Breast epithelium (tissue), 4 donors: ENCODE measurements at places on chromosomes 2 and 18.

GRCh38 chr2:68744366-68744912 lies 9.8 kb downstream of the ARHGAP25 start:
- DNase-seq = no peak

DNA sequence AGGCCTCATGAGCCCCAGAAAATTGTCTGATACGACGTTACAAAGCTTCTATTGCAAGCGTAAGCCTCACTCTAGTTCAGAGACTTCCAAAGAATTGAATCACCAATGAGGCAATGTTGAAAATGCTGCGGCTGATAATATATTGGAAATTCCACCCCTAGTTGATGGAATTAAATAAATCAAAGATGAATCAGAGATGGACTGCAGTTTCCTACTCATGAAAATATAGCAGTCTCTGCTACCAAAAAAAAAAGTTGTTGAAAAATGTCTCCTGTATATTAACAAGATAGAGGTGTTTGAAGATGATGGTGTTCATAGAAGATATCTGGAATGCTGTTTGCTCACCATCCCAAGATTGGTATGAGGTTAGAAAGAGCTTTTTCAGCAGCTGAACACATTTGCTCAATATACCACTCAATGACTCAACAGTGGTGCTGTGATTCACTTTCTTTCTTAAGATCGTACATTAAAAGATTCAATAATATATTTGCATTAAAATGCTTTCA lies 99.8 kb upstream of the ARHGAP28 start:
- no peak for DNase-seq

- DNase-seq = no peak
Observed at GRCh38 chr18:80254971-80255500, 7.7 kb upstream of the PARD6G start.

- DNase-seq = no peak
Observed at GRCh38 chr2:47704287-47704686, 78.7 kb upstream of the MSH6 start.

DNA sequence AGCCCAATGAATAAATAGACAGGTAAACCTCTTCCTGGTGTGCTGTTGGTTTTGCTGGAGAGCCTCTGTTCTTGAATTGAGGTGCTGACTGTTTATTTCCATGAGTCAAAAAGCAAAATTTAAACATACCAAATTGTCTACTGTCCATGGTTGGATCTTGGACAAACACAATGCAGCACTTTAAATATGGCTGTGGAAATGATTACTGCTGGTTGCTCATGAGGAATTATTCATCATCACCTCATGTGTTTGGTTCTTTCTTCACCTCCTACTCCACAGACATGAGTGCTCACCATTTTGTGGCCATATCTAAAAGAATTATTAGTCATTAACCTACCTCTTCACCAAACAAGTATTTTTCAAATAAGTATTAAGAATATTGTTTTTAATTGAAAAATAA lies 85.3 kb upstream of the GALNT5 start:
- DNase-seq = no peak

- DNase-seq = no peak
Observed at GRCh38 chr2:7632420-7632819, 715.2 kb downstream of the RNF144A start.

GRCh38 chr2:1505031-1505441 lies 91.8 kb downstream of the TPO start:
- no peak for DNase-seq

- no peak for DNase-seq
Observed at GRCh38 chr2:42028571-42029148, 19.2 kb upstream of the PKDCC start.

- no peak for DNase-seq
Observed at GRCh38 chr2:123002660-123003248, 1022.3 kb upstream of the CNTNAP5 start.

DNA sequence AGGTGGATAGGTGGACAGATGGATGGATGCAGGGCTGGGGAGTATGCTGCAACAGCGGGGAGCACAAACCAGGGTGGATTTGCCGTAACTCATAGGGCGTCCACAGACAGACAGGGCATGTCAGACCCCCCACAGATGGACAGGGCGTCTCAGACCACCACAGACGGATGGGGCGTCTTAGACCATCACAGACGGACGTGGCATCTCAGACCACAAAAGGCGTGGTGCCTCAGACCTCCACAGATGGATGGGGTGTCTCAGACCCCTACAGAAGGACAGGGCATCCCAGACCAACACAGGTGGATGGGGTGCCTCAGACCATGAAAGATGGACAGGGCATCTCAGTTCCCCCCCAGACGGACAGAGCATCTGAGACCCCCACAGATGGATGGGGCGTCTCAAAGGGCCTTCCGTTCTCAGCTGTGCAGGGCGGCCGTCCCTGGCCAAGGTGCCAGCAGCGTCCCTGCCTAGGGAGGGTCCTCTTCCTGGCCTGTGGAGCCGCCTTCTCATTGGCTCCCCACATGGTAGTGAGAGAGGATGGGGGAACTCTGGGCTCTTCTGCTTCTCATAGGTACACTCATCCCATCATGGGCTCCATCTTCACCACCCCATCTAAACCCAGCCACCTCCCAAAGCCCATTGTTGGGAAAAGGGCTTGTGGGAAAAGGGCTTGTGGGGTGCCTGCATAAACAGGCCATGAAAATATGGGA lies 2.1 kb downstream of the ANKMY1 start:
- DNase-seq = no peak

GRCh38 chr2:120391911-120392665 lies 46.2 kb downstream of the INHBB start:
- DNase-seq = no peak

- DNase-seq = no peak
Observed at GRCh38 chr2:177717831-177718618, 325.5 kb downstream of the AGPS start.

DNA sequence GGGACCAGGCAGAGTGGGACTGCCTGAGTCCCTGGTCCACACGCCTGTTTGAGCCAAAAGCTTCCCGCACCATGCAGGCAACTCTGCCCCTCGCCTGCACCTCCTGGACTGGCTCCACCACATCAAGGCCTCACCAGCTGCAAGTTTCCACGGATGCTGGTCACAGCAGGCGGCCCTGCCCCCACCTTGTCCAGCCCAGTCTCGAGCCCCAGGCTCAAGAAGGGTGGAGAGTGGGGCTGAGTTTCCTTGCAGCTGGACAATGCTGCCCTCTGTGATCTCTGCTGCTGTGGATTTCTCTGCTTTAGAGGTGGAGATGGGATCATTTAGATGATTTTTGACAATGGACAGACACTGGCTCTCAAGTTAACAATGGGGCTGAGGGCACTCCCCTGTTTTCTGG lies 74.9 kb downstream of the MTCL1 start:
- DNase-seq = no peak

DNA sequence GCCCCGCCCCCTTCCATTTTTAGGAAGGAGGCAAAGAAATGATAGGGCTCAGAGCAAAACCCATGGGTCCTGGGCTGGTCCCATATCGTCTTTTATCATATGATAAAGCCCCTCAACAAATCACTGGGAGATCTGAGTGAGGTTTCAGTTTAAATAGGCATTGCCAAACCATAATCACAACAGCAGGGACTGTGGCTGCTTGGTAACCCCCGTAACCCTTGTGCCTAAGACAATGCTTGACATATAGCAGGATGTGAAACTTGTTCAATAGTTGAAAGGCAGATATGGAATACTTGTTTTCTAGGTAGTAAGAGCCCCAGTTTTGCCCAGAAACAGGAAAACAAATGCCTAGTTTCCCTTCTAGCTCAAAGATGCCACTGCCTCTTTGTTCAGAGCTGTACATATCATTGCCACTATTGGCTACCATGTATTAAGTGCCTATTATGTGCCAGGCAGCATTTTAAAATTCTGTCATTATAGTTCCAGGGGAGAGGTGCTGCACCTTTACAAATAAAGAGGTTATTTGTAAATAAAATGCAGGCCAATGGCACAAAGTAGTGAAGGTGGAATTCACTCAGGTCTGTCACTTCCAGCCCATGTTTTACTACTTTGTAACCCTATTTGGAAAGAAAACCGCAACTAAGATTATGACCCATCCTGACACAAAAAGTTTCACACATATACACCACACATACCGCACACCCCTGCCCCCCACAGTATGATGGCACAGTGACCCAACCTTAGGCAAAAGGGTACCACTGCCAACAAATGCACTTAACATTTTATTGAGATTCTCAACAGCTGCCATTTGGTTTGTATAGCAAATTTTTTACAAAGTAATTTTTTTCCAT lies 14.2 kb downstream of the NAGK start:
- DNase-seq = no peak

DNA sequence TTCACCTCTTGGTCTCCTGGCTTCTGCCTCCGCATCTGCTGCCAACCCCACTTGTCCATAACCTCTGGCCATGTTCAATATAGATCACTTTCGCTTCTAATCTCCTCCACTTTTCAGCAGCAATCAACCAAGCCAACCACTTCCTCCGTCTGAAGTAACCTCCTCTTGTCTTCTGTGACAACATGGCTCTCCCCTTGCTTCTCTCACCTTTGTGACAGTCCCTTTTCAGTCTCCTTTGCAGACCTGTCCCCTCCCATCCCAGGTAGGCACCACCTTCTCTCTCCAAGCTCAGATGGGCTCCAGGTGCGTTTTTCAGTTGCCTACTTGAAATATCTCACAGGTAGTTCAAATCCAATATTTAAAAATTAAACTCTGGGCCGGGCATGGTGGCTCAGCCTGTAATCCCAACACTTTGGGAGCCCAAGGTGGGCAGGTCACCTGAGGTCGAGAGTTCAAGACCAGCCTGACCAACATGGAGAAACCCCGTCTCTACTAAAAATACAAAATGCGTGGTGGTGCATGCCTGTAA lies 4.7 kb upstream of the PSD4 start:
- DNase-seq = no peak

DNA sequence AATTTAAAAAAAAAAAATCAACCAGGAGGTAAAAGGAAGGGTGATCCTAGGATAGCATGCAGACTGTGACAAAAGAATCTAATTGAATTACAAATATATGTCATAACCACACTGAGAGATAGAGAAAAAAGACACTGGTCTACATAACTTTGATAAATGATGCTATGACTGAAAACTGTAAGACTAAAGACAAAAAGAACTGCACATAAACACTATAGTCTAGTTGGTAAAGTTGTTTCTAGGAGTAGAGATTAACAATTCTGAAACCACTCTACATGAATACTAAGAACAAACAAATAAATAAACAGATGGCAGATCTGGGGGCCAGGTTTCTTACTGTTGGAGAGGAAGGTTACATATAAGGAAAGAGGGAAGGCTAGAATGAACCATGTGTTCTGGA lies 14.6 kb upstream of the CHAC2 start:
- DNase-seq = no peak

- no peak for DNase-seq
Observed at GRCh38 chr2:159591221-159591620, 25.1 kb downstream of the BAZ2B start.

- DNase-seq = no peak
Observed at GRCh38 chr2:98880266-98881152, 55.5 kb downstream of the CRACDL start.

- DNase-seq = no peak
Observed at GRCh38 chr18:991441-991840, 86.8 kb downstream of the ADCYAP1 start.

GRCh38 chr2:199273042-199273511 lies 184.7 kb downstream of the SATB2 start:
- DNase-seq = no peak

GRCh38 chr2:72145289-72145657 lies 2.4 kb downstream of the CYP26B1 start:
- DNase-seq = no peak

GRCh38 chr2:142980246-142981068 lies 103.0 kb downstream of the KYNU start:
- DNase-seq = no peak

GRCh38 chr18:8926464-8926863 lies 176.0 kb upstream of the NDUFV2 start:
- DNase-seq = no peak

DNA sequence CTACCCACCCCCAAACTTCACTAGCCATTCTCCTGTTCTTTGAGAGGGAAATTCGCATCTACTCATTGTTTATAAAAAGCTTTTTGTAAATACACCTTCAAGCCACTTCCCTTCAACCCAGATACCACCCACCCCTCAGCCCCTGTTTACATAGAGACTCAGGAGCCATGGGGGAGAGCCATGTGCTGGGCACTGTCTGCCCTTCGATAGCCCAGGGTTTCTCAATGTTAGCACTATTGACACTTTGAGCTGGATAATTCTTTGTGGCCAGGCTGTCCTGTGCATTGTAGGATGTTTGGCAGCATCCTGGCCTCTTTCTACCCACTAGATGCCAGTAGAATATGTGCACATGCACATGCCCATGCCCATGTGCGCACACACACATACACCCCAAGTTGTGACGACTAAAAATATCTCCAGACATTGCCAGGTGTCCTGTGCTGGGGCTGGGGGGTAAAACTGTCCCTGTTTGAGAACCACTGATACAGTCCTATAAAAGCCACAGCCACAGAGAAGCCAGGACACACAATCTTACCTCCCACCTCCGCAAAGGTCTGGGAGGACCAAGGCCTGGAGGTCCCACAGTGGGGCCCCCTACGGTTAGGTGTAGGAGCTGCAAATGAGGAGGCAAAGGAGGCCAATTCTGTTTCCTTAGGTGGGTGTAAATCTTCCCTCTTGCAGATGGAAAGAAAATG lies 44.5 kb upstream of the ASPRV1 start:
- DNase-seq = no peak

GRCh38 chr2:77418537-77418936 lies 103.6 kb downstream of the LRRTM4 start:
- DNase-seq = no peak

GRCh38 chr2:89848114-89848513 lies 1156.6 kb downstream of the RPIA start:
- no peak for DNase-seq

DNA sequence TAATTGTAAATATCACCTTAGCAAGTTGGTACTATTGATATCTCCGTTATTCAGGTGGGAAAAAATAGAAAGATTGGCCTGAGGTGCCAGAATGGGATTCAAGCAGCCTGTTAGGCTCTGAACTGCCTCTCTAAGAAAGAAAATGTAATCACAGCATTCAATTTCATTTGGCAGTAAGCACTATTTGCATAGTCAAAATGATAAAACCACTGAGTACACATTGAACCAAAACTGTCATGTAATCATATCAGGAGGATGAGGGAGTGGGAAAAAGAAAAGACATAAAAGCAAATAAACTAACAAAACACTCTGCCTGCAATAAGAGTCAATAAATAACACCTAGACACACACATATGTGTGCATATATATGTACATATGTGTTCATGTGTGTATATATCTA lies 103.9 kb upstream of the TACR1 start:
- DNase-seq = no peak

- DNase-seq = no peak
Observed at GRCh38 chr2:181684454-181685149, 4.3 kb upstream of the NEUROD1 start.
